ENCODE measurements at places on chromosomes 4 and X. TPM values are rescaled to one million over a fixed set of nuclear protein-coding genes. Genes with fewer than 3 reads are reported as not detected.
A peak's percentile ranks its signal among the peaks of the same experiment; 100 is the strongest.

- DNase-seq, result no peak
Observed at GRCh38 chr4:144564358-144564757, 81.6 kb upstream of the HHIP start.

The UVSSA gene
- total RNA-seq, result 5.9 TPM

- DNase-seq, result no peak
Observed at GRCh38 chr4:120261117-120261516, 194.5 kb upstream of the MAD2L1 start.

DNA sequence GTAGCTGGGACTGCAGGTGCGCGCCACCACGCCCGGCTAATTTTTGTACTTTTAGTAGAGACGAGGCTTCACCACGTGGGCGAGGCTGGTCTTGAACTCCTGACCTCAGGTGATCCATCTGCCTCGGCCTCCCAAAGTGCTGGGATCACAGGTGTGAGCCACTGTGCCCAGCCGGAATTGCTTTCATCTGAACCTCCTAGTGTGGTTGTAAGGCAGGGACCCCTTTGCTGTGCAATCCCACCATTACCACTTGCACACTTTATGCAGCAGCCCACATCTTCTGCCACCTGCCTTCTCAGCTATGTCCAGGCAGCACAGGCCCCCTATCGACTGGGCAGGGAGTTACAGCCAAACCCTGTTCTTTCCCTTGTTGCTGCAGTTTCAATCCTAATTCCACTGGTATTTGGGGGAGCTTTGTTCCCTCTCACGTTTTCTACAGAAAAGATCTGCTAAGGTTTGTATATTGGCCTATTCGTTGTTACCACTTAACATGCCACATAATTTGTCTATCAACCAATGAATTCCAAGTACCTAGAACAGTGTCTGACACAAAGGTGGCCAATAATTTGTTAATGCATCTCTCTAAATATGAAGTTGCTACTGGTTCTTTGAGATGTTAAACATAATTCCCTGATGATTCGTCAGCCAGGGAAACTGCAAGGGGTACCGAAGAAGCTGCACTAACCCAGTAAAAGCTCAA is 6.5 kb downstream of the RPL39 start:
- no peak for DNase-seq

DNA sequence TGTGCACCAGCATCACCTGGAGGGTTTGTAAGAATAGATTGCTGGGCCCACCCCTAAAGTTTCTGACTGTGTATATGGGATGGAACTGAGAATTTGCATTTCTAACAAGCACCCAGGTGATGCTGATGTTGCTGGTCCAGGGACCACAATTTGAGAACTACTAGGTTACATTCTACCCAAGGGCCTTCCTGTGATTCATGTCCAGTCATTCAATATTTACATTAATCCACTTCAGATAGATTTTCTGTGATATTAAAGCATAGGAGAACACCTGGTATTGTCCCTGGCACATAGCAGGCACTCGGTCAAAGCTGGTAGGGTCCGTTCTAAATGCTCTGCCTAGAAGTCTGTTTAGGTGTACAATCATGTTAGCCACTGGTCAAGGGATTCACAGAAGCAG is 19.5 kb upstream of the XPNPEP2 start:
- no peak for DNase-seq

- DNase-seq, result no peak
Observed at GRCh38 chr4:47444031-47444430, 19.5 kb downstream of the COMMD8 start.

DNA sequence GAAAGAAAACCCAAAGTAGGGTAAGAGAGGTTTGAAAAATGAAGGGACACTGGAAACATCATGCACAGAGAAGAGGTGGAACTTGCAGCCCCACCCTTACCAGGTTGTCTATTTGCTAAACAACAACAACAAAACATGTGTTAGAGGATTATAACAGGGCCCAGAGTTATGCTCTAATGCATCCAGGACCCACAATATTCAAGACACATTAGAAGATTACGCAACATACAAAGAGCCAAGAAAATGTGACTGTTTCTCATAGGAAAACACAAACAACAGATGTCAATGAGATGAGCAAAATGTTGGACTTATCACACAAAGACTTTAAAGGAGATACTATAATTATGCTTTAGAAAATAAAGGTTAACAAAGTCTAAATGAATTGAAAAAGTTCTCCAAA is 128.5 kb downstream of the LRBA start:
- no peak for DNase-seq

DNA sequence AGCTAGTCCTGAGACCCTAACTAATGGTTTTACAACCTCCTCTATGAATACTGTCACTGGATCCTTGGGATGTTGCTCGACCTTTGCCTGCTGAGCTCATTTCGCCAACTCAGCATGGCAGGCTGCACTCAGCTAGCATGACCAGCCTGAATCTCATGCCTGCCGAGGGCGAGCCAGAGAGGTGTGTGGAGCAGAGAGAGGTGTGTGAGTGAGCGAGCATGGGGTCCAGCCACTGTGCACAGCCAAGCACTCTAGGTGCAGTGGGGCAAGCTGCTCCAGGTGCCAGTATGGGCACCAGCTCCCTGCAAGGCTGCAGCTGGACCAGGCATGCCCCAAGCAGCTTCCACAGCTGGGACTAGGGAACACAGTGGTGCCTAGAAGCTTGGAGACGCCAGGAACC is 410.9 kb downstream of the PCDH10 start:
- no peak for DNase-seq

DNA sequence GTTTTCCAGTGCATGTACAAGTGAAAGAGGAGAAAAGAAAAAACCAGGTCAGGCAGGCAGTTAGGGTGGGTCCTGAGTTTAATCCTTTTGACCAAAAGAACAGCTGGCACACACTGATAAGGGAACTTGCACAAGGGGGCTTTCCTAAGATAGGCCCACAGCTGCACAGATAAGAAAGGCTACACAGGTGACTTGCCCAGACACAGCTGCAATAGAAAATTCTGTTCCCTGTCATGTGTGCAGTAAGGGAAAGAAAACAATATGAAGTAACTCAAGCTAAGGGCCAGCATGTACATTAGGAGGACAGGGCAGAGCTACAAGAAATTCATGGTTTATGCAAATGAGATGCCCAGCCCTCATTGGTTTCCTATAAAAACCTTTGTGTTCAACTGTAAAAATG is 32.9 kb downstream of the LUZP4 start:
- no peak for DNase-seq

- peak; percentile 66 for DNase-seq
Observed at GRCh38 chrX:46573892-46574773, 568 bp downstream of the CHST7 start.

- no peak for DNase-seq
Observed at GRCh38 chr4:128461291-128462102, 173.9 kb upstream of the PGRMC2 start.

DNA sequence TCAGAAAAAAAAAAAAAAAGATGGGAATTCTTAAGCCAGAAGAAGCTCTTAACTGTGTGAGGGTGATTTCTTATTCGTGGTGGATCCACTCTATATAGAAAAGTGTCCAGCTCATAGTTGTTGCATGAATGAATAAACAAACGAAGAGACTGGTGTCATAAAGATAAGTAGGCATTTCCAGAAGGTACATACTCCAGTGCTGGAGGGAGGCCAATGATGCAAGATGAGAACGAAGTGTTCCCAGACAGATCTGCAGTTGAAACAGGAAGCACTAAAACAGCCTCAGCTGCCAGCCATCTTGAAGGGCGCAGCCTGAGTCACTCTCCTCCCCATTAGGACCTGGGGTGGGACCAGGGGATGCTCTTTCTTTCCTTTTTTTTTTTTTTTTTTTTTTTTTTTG is 47.4 kb upstream of the HOPX start:
- peak; percentile 47 for DNase-seq

GRCh38 chr4:118345813-118346212 is 7.0 kb downstream of the PRSS12 start:
- no peak for DNase-seq

The VCX2 gene
- total RNA-seq, result not detected

The RHOXF2 gene
- not detected for total RNA-seq

The UGT8 gene
- 0.12 TPM for total RNA-seq

- DNase-seq, result no peak
Observed at GRCh38 chrX:119816300-119816699, 24.9 kb upstream of the RPL39 start.

- DNase-seq, result no peak
Observed at GRCh38 chrX:126489116-126489695, 63.4 kb downstream of the DCAF12L1 start.

The KIAA1210 gene
- not detected for total RNA-seq

The S100G gene
- total RNA-seq, result not detected

- no peak for DNase-seq
Observed at GRCh38 chr4:12729384-12729783, 754.8 kb downstream of the RAB28 start.

The PPM1K gene
- 116 TPM for total RNA-seq

The DCTD gene
- 43.8 TPM for total RNA-seq

The FGFBP2 gene
- total RNA-seq, result 0.79 TPM

- no peak for DNase-seq
Observed at GRCh38 chr4:78748381-78748780, 27.8 kb upstream of the BMP2K start.

- DNase-seq, result no peak
Observed at GRCh38 chr4:14064984-14065383, 437.5 kb upstream of the BOD1L1 start.

The CENPVL2 gene
- total RNA-seq, result not detected

GRCh38 chr4:6264225-6264540 is 5.5 kb upstream of the WFS1 start:
- peak; percentile 70 for DNase-seq

- no peak for DNase-seq
Observed at GRCh38 chrX:26466387-26466786, 250.4 kb downstream of the MAGEB5 start.

DNA sequence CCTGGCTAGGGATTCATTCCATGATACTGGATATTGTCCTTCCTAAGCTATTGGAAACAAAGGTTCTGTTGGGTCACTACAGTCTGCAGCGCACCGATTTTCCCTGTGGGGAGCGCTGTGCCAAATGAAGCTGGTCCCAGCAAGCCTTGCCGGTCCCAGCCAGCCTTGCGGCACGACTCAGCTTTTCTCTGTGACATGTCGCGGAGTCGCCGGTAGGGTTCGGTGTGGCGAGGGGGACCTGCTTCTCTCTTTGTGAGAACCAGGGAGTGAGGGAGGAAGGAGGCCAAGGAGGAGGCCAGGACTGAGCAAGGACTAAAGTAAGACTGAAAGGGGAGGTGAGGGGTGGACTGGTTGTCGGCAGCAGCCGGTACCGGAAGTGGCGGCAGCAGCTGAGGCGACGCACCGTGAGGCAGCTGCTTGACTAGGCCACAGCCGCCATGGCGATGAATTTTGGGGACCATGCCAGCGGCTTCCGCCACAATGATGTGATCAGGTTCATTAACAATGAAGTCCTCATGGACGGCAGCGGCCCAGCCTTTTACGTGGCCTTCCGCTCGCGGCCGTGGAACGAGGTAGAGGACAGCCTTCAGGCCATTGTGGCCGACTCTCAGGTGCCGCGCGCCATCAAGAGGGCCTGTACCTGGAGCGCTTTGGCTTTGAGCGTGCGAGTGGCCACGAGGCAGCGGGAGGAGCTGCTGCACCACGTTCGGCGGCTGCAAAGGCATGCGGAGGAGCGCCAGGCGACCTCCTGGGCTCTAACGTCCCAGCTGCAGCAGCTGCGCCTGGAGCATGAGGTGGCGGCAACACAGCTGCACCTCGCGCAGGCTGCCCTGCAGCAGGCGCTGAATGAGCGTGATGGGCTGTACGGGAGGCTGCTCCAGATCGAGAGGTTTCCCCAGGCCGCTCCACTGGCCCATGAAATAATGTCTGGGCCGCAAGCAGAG is at the start of gene TEX13D:
Gene TEX13D, plus strand, starts transcription at position 180 of the 944 bp plus-strand sequence. Its CDS starts 258 bp downstream, at position 438.
- DNase-seq, result no peak

The GAGE13 gene
- total RNA-seq, result not detected

DNA sequence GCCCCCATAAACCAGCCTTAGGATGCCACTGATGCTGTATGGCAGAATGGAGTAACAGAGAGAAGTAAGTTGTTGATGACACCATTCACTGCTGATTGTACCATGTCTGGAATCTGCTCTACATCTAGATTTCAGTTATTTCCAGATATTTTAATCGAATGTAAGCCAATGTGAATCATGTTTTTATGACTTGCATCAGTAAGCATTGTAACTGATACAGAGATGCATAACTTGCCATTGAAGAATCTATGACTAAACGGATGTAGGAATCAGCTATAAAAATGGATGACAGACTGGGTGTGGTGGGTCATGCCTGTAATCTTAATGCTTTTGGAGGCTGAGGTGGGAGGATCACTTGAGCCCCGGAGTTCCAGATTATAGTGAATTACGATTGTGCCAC is 161.0 kb upstream of the GATB start:
- DNase-seq, result no peak

DNA sequence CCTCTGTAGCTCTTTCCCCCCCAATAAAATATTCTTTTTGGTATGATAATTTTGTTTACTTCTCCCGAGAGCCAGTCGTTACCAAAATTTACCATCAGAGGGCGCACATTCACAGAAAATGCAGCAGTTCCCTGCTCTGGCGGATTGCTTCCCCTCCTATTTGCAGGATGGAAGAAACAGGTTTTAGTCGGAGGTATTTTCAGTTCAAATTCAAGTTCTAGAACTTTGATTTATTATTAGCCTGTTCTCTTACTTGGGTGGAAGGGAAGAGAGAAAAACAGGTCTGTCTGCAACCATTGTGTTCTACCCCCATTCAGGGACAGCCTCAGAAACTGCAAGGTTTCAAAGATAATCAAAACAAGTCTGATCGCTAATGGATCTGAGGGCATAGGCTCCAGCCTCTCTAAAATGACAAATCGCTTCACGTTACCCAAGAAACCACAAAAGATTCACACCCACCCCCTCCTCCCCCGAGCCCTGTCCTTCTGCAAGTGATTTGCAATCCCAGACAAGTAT is 263.8 kb upstream of the RPS6KA3 start:
- DNase-seq, result peak; percentile 23

DNA sequence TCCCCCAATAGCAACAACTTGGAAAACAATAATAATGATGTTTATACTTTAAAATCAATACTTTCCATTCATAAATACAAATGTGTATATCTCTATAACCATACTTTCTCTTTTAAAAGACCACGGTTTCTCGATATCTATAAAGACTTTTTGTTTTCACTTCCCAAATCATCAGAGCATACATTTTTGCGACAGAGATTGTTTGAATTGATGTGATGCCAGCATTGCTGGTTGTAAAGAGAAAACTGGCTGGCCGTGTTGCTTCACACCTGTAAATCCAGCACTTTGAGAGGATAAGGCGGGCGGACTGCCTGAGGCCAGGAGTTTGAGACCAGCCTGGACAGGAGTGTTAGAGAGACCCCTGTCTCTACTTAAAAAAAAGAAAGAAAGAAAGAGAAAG is 77.6 kb upstream of the ZNF518B start:
- DNase-seq, result no peak

DNA sequence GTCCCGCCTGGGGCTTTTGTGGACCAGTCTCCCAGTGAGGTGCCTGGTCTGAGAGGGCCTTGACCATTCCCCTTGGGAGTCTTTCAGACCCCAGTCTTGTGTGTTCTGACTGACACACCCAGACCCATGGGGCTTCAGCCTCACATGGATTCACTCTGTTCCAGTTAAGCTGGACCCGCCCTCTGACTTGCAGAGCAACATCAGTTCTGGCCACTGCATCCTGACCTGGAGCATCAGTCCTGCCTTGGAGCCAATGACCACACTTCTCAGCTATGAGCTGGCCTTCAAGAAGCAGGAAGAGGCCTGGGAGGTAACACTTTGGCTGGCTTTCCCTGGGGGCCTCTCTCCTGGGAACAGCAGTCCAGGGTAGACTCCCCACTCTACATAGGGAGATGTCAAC is 6.8 kb downstream of the IL9R start:
- no peak for DNase-seq
